ENCODE measurements at places on chromosomes 11 and 22. TPM values are rescaled to one million over a fixed set of nuclear protein-coding genes. Genes with fewer than 3 reads are reported as not detected.

Gene APOL5
- not detected for total RNA-seq

Gene AASDHPPT
- 42.6 TPM for total RNA-seq

Gene CLNS1A
- total RNA-seq, result 87.6 TPM

Gene CLDN25
- not detected for total RNA-seq

Gene HBB
- total RNA-seq, result not detected

Gene EMID1
- total RNA-seq, result 1.9 TPM
